ENCODE measurements at places on chromosomes 3 and 15. TPM values are rescaled to one million over a fixed set of nuclear protein-coding genes. Genes with fewer than 3 reads are reported as not detected.

UBAP1L gene
- 1.6 TPM for total RNA-seq

ITGA11 gene
- 54.2 TPM for total RNA-seq

IL17RC gene
- 22.1 TPM for total RNA-seq

HCLS1 gene
- 77.3 TPM for total RNA-seq

FURIN gene
- 137 TPM for total RNA-seq

FBLN2 gene
- 1.6 TPM for total RNA-seq

SAXO2 gene
- total RNA-seq: not detected

AGBL1 gene
- not detected for total RNA-seq

- no peak for DNase-seq
Observed at GRCh38 chr3:171700653-171701052, 109.6 kb downstream of the PLD1 start.

DNA sequence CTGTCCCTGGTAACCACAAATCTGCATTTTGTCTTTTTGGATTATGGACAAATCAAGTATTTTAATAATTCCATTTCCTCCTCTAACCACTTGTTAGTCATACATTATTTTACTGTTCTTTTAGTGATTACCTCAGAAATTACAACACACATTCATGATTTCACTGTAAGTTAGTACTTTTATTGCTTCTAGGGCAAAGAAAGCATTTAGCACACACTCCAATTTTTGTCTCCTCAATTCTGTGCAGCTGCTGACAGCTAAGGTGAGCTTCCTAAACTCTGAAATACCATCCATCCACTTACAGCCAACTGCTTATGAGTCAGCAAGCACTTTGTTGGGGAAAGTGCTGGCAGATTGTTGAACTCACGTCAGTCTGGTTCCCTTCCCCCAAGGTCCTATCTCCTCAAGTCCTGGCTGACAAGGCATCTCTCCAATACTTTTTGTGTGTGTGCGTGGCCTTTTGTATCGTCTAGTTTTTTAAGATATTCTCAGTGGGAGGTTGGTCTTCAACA, 49.4 kb upstream of the TNFAIP8L3 start:
- no peak for DNase-seq

GRCh38 chr3:179565496-179565895, 2.8 kb downstream of the ACTL6A start:
- DNase-seq: no peak

DNA sequence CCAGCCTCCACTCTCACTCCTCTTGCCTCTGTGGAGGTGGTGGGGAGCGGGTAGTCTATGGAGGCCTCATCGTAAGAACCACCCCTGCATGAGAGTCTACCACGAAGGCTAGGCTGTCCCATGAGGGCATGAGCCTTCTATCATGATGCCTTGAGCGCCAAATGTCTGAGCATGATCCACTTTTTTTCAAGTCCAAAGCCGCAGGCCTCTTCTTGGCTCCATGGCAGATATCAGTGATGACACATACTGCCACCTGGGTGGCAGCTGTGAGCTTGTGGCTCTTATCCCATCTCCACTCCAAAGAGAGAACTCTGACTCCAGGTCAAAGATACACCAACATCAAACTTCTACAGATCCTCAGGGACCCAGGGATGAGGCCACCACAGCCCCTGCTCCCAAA, 13.5 kb downstream of the POC1A start:
- no peak for DNase-seq

DNA sequence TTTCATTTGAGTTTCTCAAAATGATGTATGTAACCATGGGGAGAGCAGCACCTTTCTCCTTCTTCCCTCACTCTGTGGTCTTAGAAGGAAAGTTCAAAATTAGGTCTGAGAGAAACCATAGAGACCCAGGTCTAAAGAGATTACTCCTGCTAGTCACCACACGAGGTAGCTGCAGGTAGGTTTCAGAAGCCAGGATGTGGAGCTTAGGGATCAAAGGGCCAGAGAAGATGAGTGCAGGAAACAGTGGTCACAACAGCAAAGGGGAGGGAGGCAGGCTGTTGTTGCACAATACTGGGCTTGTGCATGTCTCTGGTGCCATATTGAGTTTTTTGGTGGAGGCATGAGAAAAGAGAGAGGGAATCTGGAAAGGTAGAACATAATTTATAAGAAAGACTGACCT, 583.6 kb downstream of the AGBL1 start:
- DNase-seq: no peak

DNA sequence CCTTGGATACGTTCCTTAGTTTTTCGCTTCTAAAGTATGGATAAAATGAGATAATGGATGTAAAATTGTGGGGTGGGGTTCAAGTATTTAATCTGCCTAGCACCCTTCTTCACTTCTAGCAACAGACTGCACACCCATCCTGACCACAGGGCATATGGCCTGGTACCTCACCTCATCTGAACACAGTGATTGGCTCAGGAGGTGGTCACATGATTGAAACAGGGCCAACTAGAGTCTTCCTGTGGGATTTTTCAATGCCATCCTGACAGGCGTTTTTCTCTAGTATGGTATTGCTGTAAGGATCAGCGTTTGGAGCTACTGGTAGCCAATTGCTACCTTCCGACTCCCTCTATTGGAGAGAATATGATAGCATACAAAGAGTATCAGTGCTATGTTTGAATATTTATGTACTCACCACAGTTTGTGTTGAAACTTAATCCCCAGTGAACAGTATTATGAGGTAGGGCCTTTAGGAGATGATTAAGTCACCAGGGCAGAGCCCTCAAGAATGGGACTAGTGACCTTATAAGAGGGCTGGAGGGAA, 172.2 kb downstream of the PPM1L start:
- no peak for DNase-seq

DNA sequence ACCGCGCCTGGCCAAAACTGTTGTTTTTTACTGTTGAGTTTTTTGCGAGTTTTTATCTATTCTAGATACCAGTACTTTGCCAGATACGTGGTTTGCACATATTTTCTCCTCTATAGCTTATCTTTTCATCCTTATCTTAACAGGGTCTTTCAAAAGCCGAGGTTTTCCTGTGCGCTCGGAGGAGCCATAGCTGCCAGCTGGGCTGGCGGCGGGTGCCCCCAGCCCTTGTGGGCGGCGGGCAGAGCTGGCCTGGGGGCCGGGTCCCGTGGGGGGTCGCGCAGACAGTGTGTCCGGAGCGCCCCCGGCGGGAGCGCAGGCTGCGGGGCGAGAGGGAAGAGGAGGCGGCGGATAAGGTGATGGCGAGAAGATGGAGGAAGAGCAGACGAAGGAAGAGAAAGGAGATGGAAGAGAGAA, 11.1 kb upstream of the EIF4A2 start:
- DNase-seq: no peak

- DNase-seq: no peak
Observed at GRCh38 chr3:123449102-123449996, 459 bp upstream of the ADCY5 start.

- DNase-seq: no peak
Observed at GRCh38 chr3:150503402-150504099, 42.7 kb downstream of the SERP1 start.

- no peak for DNase-seq
Observed at GRCh38 chr3:194139071-194139813, 3.3 kb downstream of the HES1 start.

DNA sequence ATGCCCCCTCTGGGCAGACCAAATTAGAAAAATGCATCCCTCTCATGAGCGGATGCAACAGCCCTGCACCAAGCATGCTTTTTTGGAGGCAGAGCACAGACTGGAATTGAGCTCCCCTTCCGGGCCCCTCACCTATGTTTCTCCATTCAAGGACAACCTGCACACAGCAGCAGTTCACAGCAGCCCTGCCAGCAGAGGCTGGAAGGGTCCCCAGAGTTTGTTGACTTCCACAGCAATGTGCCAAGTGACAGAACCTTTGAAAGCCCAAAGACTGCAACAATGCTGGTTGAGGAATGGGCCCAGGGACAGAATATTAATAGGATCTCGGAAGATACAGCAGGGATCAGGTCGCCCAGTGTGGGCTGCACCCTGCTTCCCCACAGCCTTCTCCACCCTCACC, 650.4 kb downstream of the FHIT start:
- no peak for DNase-seq

GRCh38 chr3:143119009-143119914, at the start of gene CHST2:
Gene CHST2 (plus strand): TSS chr3:143119771. CDS start chr3:143120817, 1,046 bp downstream.
- DNase-seq: no peak

DNA sequence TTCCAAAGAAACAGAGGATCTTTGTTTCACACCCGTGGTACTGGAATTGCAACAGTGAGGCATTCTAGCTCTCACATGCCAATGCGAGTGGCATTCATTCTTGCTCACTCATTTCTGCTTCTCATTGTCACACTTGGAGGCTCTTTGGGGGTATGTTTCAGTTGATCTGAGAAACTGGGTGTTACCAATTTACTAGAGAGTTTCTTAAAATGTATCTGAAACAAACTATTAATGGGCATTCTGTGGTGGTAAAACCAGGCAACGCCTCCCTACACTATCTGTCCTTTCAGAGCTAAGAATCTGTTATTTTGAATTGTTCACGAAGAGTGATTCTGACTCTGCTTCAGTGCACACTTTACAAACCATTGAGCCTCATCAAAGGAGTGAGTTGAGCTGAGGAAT, 140.6 kb upstream of the BHLHE40 start:
- no peak for DNase-seq

DNA sequence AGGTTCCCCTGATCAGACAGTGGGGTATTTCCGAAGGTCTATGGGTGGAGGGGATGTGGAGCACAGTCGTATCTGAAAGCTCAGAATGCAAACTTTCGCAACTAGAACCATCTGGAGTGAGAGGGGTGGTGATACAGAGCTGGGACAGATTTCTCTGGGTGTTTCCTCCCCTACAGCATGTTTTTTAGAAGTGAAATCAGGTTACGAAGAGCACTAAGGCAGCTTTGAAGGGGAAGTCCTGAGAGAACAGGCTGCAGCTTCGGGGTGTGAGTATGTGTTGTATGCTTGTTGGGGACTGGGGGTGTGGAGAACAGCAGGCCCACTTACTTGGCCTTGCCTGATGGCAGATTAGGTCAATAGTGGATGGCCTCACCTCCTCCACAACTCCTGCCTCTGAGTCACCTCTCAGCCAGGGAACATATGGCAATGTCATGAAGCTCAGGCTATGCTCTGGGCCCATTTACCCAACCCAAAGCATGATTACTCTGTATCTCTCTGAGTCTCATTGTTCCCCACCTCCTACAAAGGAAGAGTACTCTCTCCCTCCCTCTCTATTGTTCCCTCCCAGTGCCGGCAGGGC, 107.2 kb upstream of the RASGRP1 start:
- no peak for DNase-seq

DNA sequence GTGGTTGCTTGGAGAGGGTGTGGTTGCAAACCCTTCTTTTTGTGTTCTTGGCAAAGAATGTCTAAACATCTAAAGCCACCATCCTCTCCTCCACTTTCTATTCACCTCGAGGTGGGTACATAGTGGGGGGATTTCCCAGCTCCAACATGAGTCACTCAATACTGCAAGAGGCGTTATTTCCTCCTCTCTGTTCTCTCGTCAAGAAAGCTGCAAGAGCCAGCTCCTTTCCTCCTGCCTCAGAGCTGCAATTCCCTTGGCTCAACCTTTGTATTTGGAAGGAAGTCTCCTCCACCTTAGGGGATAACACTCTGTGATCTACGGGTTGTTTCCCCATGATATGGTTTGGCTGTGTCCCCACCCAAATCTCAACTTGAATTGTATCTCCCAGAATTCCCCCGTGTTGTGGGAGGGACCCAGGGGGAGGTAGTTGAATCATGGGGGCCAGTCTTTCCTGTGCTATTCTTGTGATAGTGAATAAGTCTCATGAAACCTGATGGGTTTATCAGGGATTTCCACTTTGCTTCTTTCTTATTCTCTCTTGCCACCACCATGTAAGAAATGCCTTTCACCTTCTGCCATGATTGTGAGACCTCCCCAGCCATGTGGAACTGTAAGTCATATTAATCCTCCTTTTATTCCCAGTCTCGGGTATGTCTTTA, 138.4 kb downstream of the PLCL2 start:
- peak; percentile 9 for DNase-seq

GRCh38 chr3:54557538-54558428, 370.1 kb downstream of the LRTM1 start:
- no peak for DNase-seq

GRCh38 chr3:100044369-100044768, 69.9 kb downstream of the FILIP1L start:
- DNase-seq: no peak

DNA sequence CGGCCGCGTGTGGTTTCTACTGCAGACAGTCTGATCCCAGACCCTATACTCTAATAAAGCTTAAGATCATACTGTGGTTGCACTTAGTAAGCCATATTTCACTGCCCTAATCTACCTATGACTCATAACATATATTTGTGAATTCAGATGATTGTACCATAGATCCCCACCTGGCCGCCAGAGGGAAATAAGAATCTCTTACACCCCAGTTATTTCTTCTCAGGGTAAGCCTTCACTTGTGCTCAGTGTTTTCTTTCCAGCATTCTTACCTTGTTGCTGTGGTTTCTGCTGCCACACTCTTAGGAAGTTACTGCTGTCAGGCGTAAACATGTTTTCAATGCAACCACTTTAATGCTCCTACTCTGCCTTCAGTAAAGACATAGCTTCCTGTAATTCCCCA, 105.9 kb downstream of the B3GALNT1 start:
- DNase-seq: no peak

- DNase-seq: no peak
Observed at GRCh38 chr3:68631850-68632545, 300.3 kb downstream of the TAFA4 start.

DNA sequence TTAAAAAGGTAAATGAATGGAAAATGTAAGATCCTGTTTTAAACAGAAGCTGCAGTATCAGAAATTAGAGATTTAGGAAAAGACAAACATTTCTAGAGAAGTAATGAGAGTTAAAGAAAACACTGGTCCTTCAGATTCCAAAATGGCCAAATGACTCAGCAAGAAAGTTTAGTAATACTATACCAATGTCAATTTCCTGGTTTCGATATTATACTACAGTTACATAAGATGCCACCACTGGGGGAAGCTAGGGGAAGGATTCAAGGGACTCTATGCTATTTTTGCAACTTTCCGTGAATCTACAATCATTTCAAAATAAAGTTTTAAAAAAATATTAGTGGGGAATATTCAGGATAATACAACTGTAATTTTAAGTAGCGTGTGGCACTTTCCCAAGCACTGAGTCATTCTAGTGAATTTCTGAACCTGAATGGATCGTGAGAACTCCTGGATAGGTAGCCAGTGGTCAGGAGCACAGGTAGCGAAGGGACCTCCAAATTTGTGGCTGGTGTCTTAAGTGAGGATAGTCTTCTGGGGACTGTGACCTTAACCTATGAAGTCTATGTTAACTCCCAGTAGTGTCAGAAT, 37.6 kb downstream of the TMCC1 start:
- DNase-seq: no peak

- DNase-seq: no peak
Observed at GRCh38 chr3:38549082-38549481, 52.9 kb downstream of the EXOG start.

DNA sequence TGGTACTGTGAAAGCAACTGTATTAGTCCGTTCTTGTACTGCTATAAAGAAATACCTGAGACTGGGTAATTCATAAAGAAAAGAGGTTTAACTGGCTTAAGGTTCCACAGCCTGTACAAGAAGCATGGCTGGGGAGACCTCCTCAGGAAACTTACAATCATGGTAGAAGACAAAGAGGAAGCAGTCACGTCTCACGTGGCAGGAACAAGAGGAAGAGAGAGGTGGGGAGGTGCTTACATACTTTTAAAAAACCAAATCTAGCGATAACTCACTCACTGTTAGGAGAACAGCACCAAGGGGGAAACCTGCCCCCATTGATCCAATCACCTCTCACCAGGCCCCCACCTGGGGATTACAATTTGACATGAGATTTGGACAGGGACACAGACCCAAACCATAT, 48.9 kb downstream of the IQGAP1 start:
- no peak for DNase-seq

Data from glomerular endothelial cell (primary cell).